NCI-H1048 (cell line): ENCODE measurements at places on chromosomes 2 and 18.

DNA sequence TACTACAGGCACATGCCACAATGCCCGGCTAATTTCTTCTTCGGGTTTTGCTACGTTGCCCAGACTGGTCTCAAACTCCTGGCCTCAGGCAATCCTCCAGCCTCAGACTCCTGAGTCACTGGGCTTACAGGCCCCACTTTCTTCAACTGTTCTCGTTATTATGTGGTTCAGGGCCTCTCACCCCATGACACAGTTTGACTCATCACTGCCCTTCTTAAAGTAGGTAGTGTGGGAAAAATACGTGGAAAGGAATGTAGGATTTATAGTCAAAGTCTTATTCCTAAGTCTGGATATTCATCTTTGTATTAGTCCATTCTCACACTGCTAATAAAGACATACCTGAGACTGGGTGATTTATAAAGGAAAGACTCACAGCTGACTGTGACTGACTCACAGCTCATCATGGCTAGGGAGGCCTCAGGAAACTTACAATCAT lies 19.4 kb downstream of the CENPA start:
- no peak for DNase-seq

DNA sequence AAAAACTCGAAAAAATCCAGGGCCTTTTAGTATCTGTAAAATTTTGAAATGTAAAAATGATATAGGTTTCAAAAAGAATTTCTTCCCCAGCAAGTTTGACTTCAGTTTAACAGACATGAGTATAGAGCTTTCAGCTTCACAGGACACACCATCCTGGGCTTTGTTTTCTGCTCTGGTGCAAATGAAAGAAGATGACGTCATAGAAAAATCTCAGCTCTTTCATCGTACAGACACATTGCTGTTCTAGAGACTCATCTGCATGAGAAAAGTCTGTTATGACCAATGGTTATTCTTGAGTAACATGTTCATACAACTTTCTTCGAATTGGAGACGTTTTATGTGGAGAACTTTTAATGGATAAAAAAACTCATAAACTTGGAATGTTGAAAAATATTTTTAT lies 111.7 kb upstream of the DYNAP start:
- DNase-seq = no peak

DNA sequence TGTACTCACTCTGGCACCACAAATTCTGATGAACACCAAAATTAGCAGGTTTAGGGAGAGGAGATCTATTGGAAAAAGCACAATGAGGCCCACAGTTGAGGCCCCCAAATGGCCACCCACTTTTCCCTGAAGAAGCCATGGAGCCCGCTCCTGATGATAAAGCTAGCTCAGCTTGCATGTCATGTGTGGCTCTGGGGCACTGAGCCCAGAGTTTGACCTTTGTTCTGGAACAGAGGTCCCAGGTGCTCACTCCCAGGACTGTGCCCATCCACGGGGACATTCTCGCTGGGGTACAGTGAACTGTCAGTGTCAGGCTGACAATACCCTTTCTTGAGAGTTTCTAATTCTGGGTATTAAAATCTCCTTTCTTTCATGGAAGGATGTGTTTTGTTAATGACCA lies 36.2 kb downstream of the XDH start:
- no peak for DNase-seq

DNA sequence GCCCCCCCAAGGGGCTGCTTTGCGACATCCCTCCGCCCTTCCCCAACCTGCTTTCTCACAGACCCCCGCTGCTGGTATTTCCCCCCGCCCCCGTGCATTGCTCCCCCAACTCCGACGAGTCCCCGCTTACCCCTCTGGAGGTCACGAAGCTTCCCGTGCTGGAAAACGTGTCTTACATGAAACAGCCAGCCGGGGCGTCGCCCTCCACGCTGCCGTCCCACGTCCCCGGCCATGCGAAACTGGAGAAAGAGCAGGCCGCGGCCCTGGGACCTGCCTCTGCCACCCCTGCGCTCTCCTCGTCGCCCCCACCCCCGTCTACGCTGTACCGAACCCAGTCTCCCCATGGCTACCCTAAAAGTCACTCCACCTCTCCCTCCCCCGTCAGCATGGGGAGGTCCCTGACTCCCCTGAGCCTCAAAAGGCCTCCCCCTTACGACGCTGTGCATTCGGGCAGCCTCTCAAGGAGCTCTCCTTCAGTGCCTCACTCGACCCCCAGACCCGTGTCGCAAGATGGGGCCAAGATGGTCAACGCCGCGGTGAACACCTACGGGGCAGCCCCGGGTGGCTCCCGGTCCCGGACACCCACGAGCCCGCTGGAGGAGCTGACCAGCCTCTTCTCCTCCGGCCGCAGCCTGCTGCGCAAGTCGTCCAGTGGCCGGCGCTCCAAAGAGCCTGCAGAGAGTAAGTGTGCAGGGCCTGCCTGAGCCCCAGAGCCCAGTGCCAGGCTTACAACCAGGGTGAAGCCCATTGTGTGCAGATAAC lies 183.0 kb downstream of the NYAP2 start:
- DNase-seq = no peak

DNA sequence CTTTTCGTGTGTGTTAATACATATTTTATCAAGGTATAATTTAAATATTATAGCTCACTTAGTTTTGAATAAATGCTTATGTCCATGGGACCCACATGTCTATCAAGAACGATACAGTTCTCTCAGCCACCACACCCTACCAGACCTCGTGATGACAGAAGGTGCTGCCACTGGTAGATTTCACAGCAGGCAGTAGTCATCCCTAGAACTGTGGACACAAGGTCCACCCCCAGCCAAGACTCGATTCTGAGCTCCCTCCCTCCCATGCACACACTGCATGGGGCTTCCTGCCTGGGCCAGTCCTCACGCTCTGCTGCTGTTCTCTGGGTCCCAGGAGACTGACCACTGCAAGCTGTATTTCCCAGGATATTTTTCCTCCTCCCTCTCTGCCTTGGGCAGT lies 26.5 kb upstream of the CREB1 start:
- no peak for DNase-seq

GRCh38 chr2:121429927-121430520 lies 100.7 kb upstream of the RNU4ATAC start:
- no peak for DNase-seq

DNA sequence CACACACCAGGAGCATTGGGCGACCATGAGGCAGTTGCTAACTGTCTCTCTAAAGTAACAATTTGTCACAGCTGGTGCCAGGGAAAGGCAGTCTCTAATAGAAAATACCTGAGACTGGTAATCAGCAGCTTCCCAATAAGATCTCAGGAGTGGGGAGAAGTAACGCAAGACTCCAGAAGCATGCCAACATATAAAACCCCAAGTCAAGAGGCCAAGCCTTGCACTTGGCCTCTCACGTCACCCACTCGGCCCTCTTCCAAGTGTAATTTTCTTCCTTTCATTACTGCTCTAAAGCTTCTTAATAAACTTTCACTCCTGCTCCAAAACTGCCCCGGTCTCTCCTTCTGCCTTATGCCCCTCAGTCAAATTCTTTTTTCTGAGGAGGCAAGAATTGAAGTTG lies 455.6 kb upstream of the ACVR2A start:
- no peak for DNase-seq

DNA sequence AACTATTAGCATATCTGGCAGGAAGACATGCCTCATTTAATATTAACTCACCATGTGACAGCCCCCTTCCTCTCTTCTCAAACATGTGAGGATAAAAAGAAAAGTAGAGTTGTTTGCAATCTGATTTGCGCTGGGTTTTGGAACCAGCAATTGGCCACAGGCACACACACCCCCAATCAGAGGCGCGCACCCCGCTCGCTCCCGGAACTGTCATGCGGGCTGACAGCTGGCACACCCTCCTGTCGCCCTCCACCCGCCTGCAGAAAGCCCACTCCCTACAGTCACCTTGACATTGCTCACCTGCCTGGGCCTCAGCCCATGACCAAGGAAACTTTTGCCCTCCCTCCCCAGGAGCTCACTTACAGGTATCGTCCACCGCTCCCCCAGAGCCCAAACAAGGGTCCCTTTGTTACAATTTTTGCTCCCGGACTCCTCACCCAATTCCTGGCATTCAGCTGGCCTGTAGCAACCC lies 1.1 kb downstream of the COBLL1 start:
- DNase-seq = no peak

- no peak for DNase-seq
These were observed 14.6 kb downstream of the PARD6G start for GRCh38 chr18:80232710-80233109.

DNA sequence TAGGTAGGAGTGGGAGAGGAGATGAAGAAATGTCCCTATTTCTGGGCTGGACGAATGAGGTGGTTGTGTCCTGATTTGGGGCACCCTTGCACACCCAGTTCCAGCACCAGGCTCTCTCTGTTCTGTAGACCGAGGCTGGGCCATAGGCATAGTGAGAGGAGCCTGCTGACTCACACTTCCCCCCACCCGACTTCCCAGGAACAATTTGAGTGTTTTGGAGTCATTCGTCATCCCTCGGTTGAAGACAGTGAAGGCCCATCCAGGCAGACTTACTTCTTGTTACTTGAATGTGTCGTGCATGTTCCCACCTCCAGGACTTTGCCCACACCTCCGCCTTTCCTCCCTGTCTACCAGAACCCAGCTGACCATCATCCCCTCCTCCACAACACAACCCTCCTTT lies 179.1 kb downstream of the HAUS1 start:
- DNase-seq = no peak

DNA sequence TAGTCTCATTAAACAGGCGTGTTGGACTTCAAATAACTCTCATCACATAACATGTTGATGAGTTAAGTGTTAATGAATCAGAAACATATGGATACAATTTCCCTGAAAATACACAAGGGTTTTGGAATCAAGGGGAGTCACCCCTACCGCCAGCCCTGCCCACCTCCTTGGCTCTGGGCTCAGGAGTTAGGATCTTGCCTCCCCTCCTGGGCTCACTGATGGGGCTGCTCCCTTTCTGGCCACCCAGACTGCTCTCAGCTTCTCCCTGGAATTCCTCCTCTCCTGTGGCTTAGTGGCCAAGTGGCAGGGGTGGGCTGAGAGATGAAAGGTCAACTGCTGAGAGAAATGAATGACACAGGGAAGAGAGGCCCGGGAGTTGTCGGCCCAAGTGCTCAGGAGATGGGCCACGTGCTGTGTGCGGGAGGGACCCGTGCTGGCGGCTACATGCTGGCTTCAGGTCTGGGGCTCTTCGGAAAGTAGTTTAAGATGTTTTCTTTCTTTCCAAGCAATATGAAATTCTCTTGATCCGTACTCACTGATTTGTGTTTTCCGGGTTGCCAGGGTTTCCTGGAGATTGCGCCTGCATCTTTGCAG lies 55.8 kb upstream of the TNP1 start:
- DNase-seq = no peak

DNA sequence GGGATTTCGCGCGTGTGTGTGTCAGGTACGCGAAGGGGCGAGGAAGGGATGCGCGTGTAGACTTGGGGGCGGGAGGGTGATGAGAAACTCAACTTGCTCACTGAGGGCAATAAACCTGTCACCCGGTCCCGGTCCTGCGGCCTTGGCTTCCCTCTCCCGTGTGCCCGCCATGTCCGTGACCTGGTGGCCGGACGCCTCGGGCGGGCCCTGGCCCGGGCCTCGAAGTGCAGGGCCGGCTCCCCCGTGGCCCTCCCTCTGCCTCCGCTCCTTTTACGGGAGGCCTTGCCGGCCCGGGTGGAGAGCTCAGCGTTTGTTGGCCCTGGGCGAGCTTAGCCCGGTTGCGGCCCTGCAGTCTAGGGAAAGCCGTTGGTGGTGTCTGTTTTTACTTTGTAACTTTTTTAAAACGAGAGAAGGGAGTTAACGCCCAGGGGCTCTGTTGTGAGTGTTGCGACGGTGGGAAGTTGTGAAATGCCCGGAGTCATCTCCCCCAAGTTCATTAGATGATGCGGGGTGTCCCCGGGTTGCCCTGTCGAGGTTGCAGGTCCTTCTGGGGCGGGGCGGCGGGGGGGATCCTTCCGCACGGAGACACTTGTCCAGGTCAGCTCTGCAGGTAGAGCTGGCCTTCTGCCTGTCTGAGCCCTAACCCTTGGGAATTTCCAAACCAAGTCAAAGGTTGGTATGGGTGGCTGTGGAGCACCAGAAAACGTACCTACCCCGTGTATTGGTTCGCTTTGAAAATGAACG lies 883 bp downstream of the SMCHD1 start:
- DNase-seq = no peak

DNA sequence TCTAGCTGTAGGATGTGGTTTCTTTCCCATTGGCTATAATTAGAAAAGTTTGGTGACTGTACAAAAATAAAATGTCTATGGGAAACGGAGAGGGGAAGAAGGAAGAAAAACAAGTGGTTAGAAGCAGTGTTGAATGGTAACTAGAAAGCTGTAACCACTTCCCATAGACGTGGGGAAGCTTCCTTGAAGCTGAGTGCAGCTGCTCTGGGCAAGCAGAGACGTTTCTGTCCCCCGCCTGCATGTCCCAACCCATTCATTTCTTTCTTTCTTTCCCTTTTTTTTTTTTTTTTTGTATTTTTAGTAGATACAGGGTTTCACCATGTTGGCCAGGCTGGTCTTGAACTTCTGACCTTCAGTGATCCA lies 367.8 kb upstream of the HS6ST1 start:
- DNase-seq = no peak

DNA sequence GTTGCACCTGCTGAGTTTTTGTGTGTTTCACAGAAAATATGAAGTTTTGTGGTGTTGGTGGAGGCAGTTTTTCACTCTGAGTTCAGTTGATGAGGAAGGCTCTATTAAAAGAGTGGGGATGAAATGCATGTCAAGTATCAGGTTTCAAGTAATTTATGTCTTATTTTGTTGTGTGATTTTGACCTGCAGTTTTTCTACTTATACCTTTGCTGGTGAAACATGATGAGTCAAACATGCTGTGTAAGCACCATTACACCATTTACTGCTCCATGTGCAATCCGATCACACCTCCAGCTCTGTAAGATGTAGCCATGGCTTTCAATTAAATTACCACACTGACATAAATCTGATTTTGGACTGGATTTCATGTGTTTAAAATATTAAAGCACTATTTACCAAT lies 174.5 kb upstream of the ZEB2 start:
- no peak for DNase-seq

DNA sequence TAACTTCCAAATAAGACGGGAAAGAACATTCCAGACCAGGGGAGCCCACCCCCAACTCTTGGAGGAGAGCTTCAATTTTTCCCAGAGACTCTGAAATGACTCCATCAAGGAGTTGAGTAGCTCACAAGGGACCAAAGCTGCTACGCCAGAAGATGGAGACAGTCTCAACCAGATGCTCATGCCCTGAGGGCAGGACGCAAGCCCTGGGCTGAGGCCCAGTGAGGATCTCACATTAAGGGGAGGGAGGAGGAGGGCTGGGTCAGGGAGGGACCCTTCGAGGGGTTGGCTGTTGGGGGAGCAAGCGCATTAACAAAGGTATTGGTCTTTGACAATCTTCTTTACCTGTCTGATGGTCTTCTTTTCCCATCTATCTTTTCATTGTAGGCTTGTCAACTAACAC lies 141.3 kb upstream of the SLC1A4 start:
- no peak for DNase-seq
